Left lobe of liver (tissue), 2 donors: ENCODE measurements at places on chromosomes 7 and 10. TPM values are rescaled to one million over a fixed set of nuclear protein-coding genes. Genes with fewer than 3 reads are reported as not detected.

GRCh38 chr10:92131275-92131820 is 159.5 kb downstream of the CPEB3 start:
- DNase-seq, result no peak

- DNase-seq, result peak; percentile 45
Measured at GRCh38 chr7:139620676-139621344, 97.3 kb downstream of the CLEC2L start.

DNA sequence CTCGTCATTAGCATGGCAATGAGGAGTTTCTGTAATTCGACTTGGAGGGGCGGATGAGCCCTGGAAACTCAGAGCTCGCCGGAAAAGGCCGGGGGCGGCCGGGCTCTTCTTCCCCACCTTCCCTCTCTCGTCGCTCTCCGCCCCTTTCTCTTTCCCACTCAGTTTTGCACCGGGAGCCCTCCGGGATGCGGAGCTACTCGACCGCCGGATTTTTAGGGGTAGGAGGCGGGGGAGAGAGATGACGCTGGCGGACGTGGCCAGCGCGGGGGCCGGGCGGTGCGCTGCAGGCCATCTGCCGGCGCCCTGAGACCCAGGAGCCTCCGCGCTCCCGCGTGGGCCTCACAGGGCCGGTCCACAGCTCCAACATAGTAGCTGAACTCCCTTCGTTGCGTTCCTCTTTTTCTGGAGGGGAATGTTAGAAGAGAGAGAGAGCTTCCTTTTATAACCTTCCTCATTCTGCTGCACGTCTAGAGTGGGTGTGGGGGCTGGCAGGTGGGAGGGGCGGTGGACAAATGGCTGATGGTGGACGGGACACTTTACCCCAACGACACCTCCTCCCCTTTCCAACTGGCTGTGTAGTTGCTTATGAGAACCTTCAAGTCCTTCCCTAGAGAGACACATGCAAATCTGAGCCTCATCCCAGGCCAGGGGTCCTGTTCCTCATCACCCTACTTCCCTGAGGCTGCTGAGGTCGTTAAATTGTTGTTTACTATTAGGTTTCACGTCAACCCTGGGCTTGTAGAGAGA is 1.1 kb upstream of the HOXA1 start:
- no peak for DNase-seq

DNA sequence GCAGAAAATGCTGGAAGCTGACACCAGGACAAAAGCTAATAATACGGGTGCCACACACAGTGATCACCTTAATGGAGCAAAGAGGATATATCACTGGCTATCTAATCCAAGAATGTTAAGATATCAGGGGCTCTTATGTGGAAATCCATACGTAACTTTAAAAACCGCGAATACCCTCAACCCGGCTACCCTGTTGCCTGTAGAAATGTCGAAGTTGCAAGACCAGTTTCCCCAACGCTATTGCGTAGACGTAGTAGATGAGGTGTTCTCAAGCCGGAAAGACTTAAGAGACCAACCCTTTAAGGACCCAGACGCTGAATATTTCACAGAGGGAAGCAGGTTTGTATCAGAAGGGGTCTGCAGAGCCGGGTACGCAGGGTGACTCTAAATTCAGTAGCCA is 7.9 kb upstream of the CYREN start:
- no peak for DNase-seq

The SORBS1 gene
- total RNA-seq, result 57.9 TPM

The CDC14C gene
- not detected for total RNA-seq
